Activated CD4-positive, alpha-beta T cell treated with anti-CD3 and anti-CD28 coated beads for 4 hours (primary cell): ENCODE measurements at places on chromosomes 7 and 10.

GRCh38 chr10:11626071-11626470 lies 14.6 kb upstream of the USP6NL start:
- DNase-seq: no peak

DNA sequence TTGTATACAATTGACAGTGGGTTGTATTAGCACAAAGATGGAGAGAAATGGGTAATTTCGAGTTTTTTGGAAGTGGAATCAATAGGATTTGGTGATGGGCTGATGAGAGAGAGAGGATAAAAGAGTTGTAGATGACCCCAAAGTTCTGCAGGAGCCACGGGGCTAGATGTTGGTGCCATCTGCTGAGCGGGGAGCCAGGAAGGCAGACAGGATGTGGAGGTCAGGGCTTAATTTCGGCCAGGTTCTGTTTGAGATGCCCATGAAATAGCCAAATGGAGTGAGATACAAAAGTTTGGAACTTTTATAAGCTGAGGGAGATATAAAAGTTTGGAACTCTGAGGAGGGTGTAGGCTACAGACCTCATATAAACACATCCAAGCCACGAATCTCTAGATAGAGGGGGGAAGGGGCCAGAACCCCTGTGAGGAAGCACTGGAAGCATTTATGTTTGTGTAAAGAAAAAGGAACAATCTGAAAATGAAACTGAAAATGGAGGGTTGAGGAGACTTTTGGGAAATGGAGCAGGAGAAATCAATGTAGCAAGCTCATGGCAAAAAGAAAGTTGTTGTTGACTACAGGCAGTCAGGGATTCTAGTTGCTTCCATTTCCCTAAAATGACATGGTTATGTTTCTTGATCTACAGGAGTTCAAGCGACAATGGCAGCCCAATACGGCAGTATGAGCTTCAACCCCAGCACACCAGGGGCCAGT lies 2.2 kb downstream of the GIMAP4 start:
- no peak for DNase-seq

GRCh38 chr10:118370499-118370898 lies 28.4 kb upstream of the FAM204A start:
- no peak for DNase-seq

GRCh38 chr10:37976880-37977203 lies 395 bp upstream of the ZNF25 start:
- no peak for DNase-seq

DNA sequence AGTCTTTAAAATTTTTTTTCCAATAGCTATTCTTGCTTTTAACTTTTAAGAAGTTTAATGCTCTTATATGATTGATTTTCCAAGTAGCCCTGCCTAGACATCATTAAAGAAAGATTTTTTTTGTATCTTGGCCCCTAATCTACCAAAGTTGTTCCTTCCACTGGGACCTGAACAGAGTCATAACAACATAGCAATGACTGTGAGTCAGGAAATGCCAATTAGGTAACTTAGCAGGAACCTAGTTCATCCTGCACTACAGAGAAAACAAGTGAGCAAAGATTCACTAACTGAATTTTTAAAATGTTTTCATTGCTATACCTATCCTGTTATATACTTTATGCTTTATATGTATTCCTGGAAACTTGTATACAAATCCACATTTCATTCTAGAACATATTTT lies 284.7 kb downstream of the BICC1 start:
- DNase-seq: no peak

DNA sequence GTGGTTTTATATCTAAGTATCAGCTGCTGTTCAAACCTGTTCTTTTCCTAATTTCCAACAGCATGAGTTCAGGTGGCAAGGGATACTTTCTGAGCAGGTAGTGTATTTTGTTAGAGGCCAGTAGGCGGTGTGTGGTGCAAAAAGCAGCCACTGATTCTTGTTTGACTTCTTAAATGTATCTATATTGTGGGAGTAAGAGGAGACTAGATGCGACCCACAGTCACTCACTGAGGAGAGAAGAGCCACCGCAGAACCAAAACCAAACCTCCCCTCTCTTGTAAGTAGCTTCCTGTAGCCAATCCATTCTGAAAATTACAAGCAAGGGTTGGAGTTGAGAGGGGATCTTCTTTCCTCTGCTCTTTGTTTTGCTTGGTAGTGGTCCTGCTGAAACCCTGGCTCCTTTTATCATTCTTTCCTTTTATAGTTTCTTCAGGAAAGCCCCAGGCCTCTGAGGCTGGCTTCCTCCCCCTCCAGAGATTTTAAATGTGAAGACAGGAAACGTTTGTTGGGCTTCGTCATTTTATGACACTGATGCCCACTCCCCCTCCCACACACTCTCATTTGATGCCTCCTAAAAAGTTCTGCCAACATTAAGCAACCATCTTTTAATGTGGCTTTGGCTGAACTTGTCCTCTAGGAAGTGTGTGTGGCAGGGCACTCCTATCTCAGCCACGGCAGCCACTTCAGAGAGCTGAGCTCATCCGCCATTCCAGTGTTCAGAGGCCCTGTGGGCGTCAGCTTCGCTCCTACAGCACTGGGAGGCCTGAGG lies 566.0 kb downstream of the SUGCT start:
- DNase-seq: no peak

GRCh38 chr7:120774481-120774880 lies 83.5 kb downstream of the TSPAN12 start:
- no peak for DNase-seq

GRCh38 chr7:50735333-50735732 lies 47.4 kb downstream of the GRB10 start:
- DNase-seq: no peak

GRCh38 chr10:5557040-5557721 lies 32.4 kb downstream of the CALML3 start:
- no peak for DNase-seq

GRCh38 chr7:108236681-108237415 lies 106.7 kb upstream of the LAMB4 start:
- no peak for DNase-seq

DNA sequence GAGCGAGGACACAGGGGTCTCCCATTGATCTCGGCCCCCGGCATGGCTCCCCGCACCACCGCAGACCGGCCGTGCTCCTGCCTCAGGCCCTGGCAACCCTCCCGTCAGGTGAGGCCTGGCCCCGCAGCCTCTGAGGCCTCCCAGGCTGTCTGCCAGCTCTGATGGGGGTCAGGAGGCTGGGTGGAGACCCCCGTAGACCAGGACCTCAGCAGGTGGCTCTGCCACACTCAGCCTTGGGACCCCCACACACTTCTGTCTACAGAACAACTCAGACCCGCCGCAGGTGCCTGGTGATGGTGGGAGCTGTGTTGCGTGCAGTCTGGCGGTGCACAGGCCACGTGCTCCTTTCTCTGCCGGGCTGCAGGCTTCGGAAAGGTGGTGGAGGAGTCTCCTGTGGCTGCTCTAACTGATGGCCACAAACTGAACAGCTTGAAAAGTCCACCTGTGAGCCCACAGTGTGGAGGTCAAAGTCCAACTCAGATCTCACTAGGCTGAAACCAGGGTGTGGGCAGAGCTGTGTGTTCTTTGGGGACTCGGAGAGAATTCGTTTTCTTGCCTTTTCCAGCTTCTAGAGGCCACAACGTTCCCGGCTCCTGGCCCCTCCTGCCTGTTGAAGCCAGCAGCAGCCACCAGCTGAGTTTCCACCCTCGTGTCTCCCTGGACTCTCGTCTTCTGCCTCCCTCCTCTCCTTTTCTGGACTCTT lies 62.5 kb downstream of the PWWP2B start:
- DNase-seq: no peak

DNA sequence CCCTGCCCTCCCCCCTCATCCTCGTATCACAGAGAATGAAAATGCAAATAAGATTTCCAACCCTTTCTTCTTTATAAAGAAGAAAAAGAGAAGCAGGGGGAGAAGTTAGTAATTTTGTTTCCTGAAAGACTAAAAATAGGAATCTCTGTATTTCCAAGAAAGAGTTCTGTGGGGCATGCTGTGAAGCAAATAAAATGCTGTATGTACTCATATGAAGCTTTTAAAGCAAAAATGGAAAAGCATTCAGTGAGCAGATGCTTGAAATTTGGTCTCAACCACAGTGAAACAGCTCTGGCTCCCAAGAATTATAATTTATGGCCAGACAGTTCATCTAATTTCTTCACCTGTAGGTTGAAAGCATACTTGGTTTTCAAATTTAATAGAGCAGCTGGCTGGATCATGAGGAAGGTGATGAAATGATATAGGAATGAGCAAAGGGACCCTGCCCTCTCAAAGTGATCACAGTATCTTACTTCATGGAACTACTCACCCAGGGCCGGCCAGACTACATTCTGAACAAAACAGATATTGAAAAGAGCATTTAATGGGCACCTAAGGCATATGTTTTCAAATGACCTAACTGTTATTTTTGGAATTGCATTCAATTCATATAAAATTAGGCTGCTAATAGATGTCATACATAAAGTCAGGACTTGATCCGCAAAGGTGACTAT lies 31.4 kb downstream of the SVIL start:
- no peak for DNase-seq
